ENCODE measurements at places on chromosomes 3 and 15.

DNA sequence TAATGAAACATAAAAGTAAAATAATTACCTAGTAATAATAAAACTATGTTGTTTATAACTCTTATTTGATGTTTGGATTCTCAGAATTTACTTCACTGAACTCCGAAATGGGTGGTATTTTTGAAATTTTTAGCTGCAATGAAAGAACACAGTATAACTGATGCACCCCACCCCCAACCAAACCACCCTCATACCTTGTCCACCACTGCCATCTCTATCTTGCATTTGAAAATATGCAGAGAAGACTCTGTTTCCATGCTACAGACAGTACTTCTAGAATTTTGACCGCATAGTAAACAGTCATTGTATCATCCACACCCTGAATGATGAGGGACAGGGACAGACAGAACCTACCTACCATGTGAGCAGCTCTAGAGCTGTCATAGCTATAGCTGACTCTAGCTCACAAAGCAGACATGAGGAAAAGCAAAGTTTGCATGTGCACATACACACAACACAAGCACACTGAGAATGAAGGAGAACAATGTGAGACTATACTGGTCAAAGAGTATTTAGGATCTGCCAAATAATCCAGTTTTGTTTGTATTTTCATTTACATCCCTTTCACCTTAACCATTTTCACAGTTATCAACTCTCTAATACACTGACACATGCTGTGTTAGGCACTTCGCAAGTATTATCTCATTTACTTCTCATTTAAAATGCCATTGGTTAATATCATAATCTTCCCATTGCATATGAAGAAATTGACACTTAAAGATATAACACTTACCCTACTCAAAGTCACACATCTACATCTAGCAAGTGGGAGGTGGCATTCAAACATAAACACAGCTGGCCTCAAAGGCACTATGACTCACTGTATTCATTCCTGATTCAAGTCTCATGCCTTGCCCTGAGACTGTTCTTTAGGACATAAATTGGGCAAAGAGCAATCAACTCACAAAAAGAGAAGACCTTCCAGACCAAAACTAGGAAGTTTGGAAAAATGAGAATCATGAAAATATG, 1014.7 kb upstream of the CFAP20DC start:
- no peak for DNase-seq

DNA sequence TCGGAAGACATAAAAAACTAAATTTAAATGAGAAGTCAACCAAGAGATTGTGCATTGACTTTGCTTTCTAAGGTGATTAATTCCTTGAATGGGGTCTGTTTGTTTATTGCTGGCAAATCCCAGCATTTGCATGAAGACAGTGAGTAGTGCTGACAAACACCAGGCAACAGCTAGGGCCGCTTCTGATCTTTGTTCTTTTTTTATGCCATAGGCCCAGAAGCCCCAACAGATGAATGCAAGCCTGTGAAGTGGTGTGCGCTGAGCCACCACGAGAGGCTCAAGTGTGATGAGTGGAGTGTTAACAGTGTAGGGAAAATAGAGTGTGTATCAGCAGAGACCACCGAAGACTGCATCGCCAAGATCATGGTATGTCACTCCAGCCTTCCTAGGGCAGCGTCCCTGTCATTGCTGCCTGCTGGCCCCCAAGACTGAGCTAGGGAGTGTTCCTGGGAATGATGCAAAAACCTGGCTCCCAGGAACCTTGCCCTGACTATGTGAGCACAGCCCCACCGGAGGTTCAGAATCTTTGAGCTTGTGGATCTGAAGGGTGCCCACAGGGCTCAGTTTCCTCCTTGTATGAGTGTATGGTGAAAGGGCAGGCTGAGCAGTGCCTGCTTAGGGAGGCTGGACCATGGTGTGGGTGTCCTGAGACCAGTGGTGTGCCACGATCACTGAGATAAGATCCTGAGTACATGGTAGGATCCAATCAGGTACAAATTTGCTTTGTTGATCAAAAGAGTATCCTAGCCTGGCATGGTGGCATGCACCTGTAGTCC, 13.0 kb downstream of the TF start:
- no peak for DNase-seq

DNA sequence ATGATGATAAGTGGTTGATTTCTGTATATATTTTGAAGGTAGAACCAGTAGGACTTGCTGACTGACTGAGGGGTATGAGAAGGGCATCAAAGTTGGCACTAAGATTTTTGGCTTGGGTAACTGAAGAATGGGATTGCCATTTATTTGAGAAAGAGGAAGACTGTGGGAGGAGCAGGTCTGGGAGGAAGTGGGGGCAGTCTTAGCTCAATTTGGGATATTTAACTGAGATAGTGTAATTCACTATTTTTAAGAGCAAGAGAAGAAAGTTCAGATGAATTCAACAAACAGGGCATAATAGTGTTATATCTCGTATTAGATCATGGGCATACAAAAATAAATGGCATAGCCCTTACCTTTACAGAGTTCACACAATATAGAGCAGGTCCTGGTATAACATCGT, 1.7 kb downstream of the BUB1B start:
- DNase-seq = no peak

DNA sequence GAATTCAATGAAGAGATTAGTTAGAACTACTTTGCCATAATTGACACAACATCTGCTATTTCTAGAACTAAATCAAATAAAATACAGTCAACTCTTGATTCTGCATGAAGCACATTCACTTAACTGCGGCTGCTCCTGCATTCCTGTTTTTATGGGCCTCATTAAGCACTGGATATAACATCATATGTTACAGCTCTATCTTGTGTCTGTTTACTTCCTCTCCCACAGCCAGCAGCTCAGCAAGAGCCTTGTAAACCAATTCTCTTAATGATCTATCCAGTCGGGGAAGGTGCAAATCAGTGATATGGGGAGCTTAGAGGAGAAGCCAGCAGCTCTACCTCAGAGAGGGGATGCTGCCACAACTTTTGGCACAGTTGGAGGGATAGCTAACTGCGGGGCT, 329.2 kb downstream of the ARRDC4 start:
- no peak for DNase-seq

DNA sequence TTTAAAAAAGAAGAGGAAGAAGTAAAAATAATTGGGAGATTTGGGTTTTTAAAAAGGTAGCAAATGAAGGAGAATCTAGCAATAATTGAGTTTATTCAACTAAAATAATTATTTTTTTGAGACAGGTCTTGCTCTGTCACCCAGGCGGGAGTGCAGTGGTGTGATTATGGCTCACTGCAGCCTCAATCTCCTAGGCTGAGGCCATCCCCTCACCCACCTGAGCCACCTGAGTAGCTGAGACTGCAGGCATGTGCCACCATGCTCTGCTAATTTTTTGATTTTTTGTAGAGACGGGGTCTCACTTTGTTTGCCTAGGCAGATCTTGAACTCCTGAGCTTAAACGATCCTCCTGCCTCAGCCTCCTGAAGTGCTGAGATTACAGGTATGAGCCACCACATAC, 27.7 kb upstream of the ARF4 start:
- no peak for DNase-seq

DNA sequence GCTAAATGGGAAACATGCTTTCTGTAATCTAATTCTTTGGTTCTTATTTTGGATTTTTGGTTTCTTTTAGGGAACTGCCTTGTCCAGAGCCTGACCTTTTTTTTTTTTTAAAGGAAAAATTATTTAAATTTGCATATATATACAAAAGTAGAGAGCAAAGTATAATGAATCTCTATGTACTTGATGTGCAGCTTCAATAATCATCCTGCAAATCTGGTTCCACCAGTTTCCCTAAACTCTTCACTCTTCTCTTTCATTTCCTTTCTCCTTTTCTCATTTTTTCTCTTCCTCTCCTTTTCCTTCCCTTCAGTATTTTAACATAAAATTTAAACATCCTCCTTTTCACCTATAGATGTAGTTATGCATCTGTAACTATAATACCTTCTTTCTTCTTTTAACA, 82.5 kb downstream of the USP13 start:
- DNase-seq = no peak

DNA sequence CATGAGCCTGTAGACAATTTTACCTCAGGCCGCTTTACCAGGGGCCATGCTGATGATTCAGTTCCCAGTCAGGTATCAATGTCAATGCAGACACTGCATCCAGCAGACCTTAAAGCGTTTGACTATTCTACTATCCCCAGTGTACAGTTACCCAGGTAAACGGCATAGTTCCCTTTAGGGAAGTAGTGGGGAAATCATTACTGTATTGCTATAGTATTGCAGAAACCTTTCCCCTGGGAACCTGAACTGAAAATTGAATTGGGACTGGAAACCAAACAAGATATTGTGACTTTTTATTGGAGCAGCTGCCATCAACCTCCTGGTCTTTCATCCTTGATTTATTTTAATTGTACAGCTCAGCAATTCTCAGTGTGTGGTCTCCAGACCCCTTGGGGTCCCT, 6.6 kb upstream of the INAFM2 start:
- DNase-seq = no peak

GRCh38 chr3:177201700-177202397, 4.6 kb upstream of the TBL1XR1 start:
- no peak for DNase-seq

DNA sequence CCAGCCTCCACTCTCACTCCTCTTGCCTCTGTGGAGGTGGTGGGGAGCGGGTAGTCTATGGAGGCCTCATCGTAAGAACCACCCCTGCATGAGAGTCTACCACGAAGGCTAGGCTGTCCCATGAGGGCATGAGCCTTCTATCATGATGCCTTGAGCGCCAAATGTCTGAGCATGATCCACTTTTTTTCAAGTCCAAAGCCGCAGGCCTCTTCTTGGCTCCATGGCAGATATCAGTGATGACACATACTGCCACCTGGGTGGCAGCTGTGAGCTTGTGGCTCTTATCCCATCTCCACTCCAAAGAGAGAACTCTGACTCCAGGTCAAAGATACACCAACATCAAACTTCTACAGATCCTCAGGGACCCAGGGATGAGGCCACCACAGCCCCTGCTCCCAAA, 13.5 kb downstream of the POC1A start:
- no peak for DNase-seq

GRCh38 chr3:194237110-194237509, 101.2 kb downstream of the HES1 start:
- DNase-seq = no peak

DNA sequence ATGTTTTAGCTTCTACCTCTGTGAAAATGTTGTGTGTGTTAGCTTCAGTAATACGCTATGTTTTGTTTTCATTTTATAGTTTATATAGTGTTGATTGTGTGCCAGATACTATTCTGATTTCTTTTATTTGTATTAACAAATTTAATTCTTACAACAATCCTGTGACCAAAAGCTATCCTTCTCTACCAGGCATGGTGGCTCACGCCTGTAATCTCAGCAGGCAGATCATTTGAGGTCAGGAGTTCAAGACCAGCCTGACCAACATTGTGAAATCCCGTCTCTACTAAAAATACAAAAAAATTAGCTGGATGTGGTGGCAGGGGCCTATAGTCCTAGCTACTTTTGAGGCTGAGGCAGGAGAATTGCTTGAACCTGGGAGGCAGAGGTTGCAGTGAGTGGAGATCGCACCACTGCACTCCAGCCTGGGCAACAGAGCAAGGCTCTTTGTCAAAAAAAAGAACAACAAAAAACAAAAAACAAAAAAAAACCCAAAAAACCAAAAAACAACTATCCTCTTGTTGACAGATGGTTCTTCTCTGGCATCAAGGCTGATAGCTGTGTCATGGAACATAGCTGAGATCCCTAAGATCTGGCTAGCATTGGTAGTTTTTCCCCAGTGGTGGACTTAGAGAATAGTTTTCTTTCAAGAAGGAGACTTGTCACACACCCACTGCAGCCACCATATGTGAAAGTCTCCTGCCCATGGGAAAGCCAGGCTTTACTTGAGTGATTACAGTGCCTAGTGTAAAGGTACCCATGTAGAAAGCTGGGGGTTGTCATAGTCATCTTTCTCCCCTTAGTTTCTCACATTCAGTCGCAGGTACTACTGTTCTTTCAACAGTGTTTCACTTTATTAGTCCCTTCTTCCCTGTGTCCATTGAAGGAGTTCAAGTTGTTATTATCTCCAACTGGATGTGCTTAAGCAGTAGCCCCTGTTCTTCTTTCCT, 116.5 kb downstream of the UBE2E2 start:
- no peak for DNase-seq

- DNase-seq = no peak
Observed at GRCh38 chr3:42875325-42876151, at the start of gene CYP8B1. Gene CYP8B1 (minus strand): TSS chr3:42875879. CDS start chr3:42875816, 63 bp downstream.

DNA sequence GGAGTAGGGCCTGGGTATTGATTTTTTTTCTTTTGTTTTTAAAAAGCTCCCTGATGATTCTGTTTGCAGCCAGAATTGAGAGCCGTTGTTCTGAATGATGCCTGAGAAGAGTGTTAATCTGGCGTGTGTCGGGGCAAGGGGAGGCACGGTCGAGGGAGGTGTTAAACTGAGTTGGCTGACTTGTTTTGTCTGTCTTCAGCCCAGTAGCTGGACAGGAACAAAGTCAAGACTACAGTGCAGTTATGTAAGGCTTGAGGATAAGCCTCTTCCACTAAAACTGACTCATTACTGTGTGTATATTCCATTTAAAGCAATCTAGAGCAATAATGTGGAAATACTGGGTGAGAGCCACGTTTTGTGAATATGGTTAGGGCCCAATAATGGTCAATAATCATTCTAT, 119.0 kb upstream of the DLG1 start:
- no peak for DNase-seq

DNA sequence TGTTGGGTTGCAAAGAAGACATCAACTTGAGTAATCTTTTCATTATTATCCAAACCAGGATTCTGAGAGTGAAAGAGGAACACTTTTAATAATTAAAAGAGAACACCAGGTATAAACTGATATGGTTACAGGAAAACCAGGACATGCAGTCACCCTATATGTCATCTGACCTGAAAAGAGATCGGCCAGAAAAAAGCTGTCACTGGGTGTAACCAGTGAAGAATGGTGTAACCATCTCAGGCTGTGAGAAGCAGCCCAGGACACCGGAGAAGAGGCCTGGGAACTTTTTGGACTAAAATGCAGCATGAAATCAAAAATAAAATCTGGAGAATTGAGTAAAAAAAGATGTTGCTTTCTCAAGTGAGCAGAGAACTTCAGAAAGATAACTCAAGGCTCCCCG, 10.1 kb upstream of the CCDC80 start:
- no peak for DNase-seq

DNA sequence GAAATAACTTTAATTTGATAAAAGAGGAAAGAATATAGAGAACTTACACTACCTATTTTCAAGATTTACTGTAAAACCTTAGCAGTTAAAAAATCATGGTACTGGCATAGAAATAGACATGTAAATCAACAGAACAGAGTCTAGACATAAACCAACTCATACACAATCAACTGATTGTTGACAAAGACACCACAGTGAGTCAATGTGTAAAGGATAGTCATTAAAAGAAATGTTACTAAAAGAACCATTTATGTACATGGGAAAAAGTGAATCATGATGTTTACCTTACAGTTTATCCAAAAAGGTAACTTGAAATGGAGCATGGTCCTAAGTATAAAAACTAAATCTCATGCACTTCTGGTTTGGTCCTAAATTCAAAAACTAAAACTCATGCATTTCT, 847.4 kb downstream of the IGSF11 start:
- no peak for DNase-seq

All from activated gamma-delta T cell (primary cell).